ENCODE measurements at places on chromosomes 7 and 10. TPM values are rescaled to one million over a fixed set of nuclear protein-coding genes. Genes with fewer than 3 reads are reported as not detected.

GIMAP6 gene
- not detected for total RNA-seq

UNCX gene
- not detected for total RNA-seq

HPSE2 gene
- 0.03 TPM for total RNA-seq

GBX1 gene
- not detected for total RNA-seq

SEPHS1 gene
- 24.6 TPM for total RNA-seq

VWA2 gene
- total RNA-seq = not detected

TET1 gene
- total RNA-seq = 2.9 TPM

ELMO1 gene
- total RNA-seq = 0.45 TPM

CDHR3 gene
- total RNA-seq = 3.1 TPM

CUBN gene
- total RNA-seq = 7.8 TPM

MBL2 gene
- total RNA-seq = not detected

CCM2 gene
- 30.0 TPM for total RNA-seq

MAGI2 gene
- total RNA-seq = 2.0 TPM

DENND2A gene
- total RNA-seq = 0.16 TPM

NKX1-2 gene
- 4.9 TPM for total RNA-seq

TRPV6 gene
- total RNA-seq = 0.11 TPM

PSTK gene
- 9.8 TPM for total RNA-seq

PRR15 gene
- not detected for total RNA-seq
